WERI-Rb-1 (cell line): ENCODE measurements at places on chromosomes 16 and 17.

- peak; percentile 79 for DNase-seq
Observed at GRCh38 chr16:569445-570254, at the start of gene PIGQ. PIGQ (plus strand) TSS chr16:569968; CDS start chr16:574075, 4,107 bp downstream.

DNA sequence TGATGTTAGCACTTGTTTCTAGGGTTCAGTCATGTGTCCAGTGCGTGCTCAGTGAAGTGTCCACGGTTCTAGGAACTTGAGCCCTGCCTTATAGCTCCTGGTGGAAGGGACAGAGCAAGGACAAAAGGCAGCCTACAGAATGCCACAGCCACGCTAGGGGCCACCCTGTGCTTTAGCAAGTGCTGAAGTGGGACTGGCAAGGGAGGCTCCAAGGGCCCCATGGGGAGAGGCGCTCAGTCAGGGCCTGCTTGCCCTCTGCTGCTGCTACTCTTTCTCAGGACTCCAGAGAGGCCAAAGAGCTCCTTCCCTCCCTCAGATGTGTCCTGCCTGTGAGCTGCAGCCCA lies 6.8 kb downstream of the NT5C start:
- no peak for DNase-seq

DNA sequence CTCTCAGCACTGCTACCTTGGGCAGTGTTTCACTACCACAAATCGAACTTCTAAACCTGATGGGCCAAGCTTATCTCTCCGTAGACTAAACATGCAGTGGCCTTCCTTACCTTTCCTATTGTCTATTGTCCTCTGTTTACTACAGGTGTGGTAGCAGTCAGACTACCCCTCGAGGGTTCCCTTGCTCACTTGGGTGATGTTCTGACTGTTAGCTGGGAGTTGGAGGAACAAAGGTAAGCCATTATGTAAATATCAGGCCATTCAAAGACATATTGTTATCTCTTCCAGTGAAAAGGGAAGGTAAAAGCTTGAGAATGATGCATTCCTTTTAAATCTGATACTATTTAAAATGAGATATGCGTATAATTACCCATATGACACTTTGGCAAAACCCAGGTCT lies 828.3 kb upstream of the EEF2KMT start:
- DNase-seq: no peak

DNA sequence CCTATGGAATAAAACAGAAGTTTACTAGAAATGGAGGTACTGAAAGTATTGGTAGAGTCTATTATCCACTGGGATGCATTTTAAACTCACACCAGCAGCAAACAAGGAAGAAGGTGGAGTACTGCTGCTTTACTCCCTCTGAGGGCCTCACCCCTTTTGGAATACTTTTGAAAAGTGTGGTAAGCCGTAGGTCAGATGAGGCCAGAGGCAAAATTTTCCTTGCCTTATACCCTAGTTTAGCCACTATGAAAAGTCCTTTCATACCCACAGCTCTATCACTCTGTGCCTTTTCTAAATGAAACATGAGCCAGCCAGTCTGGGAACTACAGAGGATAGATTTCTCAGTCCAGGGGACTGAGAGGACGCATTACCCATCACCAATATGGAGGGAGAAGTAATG lies 14.0 kb downstream of the GDE1 start:
- DNase-seq: no peak

GRCh38 chr17:80154166-80154565 lies 7.2 kb upstream of the EIF4A3 start:
- DNase-seq: no peak

GRCh38 chr16:75203667-75204409 lies 3.1 kb downstream of the CTRB2 start:
- no peak for DNase-seq

DNA sequence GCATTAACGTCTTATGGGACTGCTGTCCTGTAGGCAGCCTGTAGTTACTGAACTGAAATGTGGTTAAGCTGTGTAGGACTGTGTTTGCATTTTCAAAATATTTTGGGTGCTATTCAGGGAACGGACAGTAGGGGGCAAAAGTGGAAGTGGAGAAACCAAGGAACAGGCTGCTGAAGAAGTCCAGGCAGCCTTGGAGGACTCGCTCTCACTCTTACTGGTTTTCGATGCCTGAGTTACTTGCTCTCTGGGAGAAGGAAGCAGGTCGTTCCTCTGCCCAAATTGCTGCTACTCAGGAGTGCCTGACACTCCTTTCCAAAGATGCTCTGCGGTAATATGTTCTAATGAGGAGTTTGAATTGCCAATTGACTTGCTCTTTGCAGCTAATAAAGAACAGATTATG lies 64.5 kb upstream of the RBFOX1 start:
- DNase-seq: peak; percentile 51

DNA sequence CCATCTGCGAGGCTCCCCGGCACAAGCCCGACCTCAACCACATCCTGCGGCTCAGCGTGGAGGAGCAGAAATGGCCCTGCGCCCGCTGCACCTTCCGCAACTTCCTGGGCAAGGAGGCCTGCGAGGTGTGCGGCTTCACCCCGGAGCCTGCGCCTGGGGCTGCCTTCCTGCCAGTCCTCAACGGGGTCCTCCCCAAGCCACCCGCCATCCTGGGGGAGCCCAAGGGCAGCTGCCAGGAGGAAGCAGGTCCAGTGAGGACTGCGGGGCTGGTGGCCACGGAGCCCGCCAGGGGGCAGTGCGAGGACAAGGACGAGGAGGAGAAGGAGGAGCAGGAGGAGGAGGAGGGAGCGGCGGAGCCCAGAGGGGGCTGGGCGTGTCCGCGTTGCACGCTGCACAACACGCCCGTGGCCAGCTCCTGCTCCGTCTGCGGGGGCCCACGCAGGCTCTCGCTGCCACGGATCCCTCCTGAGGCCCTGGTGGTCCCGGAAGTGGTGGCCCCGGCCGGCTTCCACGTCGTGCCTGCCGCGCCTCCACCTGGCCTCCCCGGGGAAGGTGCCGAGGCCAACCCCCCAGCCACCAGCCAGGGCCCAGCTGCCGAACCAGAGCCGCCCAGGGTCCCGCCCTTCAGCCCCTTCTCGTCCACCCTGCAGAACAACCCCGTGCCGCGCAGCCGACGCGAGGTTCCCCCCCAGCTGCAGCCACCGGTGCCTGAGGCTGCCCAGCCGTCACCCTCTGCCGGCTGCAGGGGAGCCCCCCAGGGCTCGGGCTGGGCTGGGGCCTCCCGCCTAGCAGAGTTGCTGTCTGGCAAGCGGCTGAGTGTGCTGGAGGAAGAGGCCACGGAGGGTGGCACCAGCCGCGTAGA lies 13.1 kb upstream of the PRR35 start:
- DNase-seq: peak; percentile 95

DNA sequence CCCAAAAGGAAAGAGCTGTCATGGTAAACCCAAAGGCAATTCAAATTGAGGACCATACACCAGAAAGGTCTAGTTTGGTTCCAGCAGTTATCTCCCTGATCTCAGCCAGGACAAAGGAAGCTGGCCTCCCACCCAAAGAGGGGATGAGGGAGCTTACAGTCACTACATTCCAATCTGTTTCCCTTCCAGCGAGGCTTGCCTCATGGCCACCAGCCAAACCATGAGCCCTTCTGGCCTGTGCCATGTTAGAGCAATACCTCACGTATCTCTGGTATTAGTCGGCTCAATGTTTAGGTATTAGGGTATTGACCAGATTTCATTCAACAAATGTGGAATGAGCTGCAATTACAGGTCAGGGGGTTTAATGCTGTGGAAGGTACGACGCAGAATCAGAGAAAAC lies 8.4 kb downstream of the NDUFAB1 start:
- no peak for DNase-seq

GRCh38 chr17:30573603-30574175 lies 96.5 kb downstream of the GOSR1 start:
- peak; percentile 8 for DNase-seq

- DNase-seq: no peak
Observed at GRCh38 chr16:21275529-21275928, 2.6 kb downstream of the CRYM start.

DNA sequence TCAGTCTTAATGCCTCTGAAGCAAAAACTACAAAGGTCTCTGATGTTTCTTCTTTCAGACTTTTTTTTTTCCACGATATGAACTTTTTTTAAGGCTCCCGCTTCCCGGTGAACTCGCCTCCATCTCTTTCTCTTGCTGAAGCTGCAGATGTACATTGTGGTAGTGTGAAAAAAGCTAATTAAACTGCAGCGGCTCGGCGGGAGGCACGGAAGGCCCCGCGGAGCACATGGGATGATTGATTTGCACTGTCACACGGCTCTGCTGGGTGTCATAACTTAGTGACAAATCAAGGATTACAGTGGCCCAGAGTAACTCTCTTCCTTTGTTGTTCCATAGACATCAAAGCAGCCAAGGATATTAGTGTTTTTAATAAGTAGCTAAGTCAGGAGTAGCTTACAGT lies 196.3 kb downstream of the AXIN2 start:
- no peak for DNase-seq

DNA sequence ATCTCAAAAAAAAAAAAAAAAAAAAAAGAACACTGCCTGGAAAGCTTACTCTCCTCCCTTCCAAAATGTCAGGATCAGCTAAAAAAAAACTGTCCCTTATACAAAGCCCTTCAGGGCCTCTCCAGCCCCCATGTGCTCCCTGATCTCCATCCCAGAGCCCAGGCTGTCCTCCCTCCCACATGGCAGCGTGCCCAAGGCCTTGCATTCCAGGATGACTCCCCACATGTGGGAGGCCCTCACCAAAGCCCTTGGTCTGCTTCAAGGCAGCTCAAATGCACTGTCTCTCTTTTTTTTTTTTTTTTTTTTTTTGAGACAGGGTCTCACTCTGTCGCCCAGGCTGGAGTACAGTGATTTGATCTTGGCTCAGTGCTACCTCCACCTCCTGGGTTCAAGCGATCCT lies 2.3 kb downstream of the FDXR start:
- no peak for DNase-seq

DNA sequence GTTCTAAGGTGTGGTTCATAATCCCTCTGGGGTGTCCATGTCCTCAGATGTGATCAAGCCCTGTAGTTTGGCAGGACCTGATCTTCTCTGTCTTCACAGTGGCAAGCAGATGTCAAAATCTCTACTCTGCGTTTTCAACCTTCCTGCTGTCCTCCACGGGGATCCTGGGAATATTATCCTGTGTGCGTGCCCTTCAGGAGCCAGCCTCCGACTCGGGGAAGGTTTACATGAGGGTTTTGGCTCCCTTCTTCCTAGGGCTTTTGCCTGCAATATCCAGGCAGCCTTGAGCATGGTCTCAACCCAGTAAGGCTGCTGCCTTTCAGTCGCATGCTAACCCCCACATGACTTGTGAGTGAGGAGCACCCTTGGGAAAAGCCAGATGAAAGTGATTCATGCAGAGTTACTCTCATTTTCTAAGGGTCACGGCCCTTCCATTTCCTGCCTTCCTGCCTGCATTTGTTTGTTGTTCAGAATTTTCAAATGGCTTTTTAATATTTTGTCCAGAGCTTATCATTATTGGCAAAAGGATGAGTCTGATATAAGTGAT lies 202.2 kb upstream of the CHMP6 start:
- no peak for DNase-seq

DNA sequence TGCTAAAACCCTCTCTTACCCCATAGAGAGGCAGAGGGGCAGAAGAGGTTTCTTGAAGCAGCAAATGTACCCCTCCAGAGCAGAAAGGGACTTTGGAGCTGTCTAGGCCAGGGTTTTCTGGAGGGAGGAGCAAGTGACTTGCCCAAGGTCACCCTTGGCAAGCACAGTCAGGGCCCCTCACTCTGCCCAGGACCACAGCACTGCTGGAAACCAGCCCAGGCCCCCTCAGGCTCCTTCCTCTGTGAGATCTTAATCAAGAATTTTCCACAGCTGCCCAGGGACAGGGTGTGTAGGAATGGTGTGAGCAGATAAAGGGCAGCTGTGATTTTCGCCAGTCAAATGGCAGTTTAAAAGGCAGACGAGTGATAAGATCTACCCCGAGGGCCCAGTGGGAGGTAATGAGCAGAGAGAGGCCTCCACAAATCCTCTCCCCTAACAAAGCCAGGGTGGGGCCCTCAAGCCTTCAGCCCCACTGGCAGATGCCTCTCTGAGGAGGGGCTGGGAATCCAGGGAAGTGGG lies 3.9 kb upstream of the SLC12A3 start:
- peak; percentile 74 for DNase-seq

GRCh38 chr17:30379303-30379902 lies 676 bp downstream of the CPD start:
- DNase-seq: peak; percentile 22

- DNase-seq: no peak
Observed at GRCh38 chr16:68257906-68258800, 6.2 kb upstream of the SLC7A6 start.

- no peak for DNase-seq
Observed at GRCh38 chr16:49464877-49465504, 91.4 kb downstream of the C16orf78 start.

GRCh38 chr16:13193721-13194120 lies 292.3 kb downstream of the SHISA9 start:
- no peak for DNase-seq

GRCh38 chr17:50289991-50290702 lies 15.9 kb downstream of the TMEM92 start:
- no peak for DNase-seq

GRCh38 chr17:48351911-48352332 lies 78.1 kb downstream of the SKAP1 start:
- DNase-seq: no peak

DNA sequence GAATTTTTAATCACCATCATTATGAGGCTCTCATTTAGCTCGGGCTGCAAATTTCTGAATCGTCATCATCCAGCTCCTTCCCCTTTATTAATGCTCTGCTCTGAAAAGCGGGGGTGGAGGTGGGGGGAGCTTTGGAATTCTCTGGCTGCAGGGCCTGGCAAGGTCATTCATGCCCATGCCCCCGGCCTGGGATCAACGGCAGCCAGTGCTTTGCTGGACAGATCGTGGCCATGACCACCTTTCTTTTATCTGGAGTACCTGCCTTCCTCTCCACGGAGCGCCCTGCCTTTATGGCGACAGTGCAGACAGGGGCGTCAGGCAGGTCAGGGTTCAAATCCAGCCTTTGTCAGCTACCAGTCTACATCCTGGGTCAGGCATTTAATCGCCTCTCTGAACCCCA lies 5.1 kb upstream of the CPSF4L start:
- DNase-seq: no peak

DNA sequence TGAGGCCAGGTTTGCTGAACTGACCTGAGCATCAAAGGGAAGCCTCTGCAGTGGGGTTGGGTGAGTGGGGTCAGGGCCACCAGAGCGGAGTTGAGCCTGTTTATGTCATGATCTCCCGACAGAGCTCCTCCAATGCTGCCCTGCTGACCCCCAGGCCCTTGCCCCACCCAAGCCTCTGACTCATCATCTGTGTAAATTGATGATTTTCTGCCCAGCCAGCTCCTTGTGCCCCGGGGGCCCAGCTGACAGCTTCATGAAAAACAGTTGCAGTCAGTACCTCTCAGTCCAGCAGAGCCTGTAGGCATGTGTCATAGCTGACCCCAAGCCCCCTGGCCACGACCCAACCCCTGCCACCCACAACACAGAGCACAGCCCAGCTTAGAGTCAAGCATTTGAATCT lies 134.9 kb downstream of the CCT6B start:
- no peak for DNase-seq

GRCh38 chr17:18182978-18183333 lies 672 bp upstream of the ALKBH5 start:
- DNase-seq: peak; percentile 88
